ENCODE measurements at places on chromosomes 2 and 18. TPM values are rescaled to one million over a fixed set of nuclear protein-coding genes. Genes with fewer than 3 reads are reported as not detected.
A peak's percentile ranks its signal among the peaks of the same experiment; 100 is the strongest.

PSMA8 gene
- not detected for total RNA-seq

GRCh38 chr2:171036532-171036931, 107.5 kb downstream of the GORASP2 start:
- no peak for DNase-seq

ITGA6 gene
- 70.4 TPM for total RNA-seq

- no peak for DNase-seq
Observed at GRCh38 chr2:198701481-198701880, 756.3 kb downstream of the SATB2 start.

GRCh38 chr2:121071034-121071504, 213.9 kb downstream of the TFCP2L1 start:
- DNase-seq, result peak; percentile 69

GRCh38 chr2:186772579-186772978, 76.4 kb downstream of the ZSWIM2 start:
- DNase-seq, result no peak

GRCh38 chr2:109521233-109522062, 92.3 kb downstream of the SEPTIN10 start:
- no peak for DNase-seq

GRCh38 chr2:219335373-219335786, 2.8 kb upstream of the RESP18 start:
- no peak for DNase-seq

PAIP2B gene
- total RNA-seq, result 7.7 TPM

- no peak for DNase-seq
Observed at GRCh38 chr18:80143881-80144280, 34.8 kb downstream of the ADNP2 start.

Data from lower lobe of right lung (tissue), 2 donors.